ENCODE measurements at places on chromosomes 1 and 21.

DNA sequence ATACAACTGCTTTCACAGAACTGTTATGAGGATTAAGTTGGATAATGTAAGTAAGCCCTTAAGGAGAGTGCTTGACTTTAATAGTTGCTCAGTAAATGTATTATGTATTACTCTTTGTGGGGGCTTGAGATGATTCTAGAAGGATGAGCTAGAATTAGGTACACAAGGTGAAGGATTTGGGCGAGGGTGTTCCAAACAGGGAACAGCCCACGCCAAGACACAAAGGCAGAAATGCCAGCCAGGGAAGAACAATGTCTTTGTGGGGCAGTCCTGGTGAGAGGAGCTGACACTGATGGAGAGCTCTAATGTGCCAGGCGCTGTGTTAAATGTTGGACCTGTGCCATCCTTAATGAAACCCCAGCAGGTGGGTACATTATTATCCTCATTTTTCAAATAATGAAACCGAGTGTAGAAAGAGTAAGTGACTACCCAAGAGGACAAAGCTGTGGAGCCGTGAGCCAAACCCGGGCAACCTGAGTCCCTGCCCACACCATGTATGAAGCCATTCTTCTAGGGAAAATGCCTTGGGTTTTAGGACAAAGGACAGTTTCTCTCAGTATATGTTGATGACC lies 362.4 kb downstream of the HHAT start:
- DNase-seq, result no peak

DNA sequence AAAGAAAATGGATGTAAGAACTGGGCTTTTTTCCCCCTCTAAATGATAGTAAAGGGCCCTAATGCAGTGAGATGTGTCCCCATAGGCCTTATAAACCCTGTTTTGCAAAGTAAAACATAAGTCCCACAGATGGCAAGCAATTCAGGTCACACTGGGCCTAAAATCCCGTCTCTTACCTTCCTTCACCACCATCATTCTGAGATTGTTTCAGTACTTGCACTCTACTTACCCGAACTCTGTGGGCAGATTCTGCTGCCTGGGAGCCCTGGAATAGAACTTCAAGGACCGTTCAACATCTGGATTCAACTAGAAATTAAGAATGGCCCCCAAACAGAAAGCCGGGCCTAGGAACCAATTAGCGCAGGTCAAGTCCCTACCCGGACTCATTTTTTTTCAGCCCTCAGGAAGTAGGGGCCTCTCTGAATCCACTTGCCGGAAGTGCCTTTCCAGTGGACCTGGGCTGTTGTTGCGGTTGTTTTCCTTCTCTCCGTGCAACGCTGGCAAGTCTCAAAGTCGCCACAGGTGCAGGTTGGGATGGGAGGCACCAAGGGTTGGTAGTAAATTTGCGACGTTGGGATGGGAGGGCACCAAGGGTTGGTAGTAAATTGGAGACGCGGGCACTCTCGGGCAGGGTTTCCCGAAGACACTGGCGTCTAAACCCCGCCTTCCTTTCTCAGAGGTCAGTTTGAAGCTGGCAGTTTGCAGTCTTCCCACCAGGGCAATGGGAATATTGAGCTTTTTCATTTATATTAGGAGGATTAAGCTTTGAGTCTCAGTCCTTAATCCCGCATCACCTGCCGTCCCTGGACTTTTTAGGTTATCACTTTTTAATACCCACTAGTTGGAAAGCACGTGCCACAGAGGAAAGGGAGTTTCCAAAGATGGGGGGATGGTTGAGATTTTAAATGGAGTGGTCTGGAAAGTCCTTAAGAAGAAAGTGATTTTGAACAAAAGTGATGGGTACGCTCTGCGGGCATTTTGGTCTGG lies at the start of gene TMEM69:
TMEM69 (plus strand) TSS at position 428 of the 987 bp plus-strand sequence. CDS start 2,888 bp downstream, outside the sequence.
- no peak for DNase-seq

DNA sequence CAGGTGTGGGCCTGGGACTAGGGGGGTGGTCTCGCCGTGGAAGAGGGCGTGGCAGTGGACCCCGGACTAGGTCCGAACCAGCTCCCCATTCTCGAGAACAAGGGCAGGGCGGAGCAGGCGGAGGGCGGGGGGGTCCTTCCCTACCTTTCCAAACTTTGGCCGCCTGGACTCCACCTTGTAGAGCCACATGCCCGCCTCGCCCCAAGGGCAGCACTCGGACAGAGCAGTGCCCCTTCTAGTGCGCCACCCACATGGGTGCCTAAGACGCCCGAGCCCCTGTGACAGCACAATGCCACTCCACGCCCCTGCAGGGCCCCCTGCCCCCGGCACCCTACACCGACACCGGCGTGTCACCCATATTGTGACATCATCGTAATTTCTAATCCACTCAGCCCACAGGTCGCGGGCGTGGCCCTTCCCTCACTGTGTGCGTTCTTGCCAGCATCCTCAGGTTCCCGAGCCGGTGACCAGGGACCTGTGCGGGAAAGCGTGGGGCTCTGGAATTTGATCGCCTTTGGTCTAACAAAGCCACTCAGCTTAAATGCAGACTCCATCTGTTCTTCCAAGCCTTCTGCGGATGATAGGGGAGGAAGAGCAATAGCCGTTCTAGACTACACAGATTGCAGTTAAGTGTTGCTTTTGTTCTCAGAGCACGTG lies 553 bp upstream of the STMN1 start:
- no peak for DNase-seq

DNA sequence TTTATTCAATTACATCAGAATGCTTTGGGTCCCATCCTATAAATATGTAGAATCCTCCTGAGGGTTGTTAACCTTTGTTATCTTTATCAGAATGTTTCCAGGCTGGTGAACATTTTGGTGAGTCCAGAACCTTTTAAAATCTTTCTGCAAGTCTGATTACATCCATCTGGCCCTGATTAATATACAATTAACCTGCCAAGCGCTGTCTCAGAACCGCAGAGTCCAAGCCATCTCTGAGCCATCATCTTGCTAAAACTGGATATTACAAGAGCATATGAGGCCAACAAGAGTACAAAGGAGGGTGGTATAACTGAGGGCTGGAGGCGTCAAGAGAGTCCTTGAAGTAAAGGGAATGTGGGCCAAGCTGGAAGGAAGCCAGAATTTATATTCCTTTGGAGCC lies 88.6 kb upstream of the ZC3H11B start:
- DNase-seq, result no peak

- no peak for DNase-seq
Observed at GRCh38 chr1:183273300-183273699, 87.2 kb downstream of the LAMC2 start.

GRCh38 chr1:23558140-23558871 lies 995 bp downstream of the ID3 start:
- DNase-seq, result no peak

- DNase-seq, result no peak
Observed at GRCh38 chr1:247551721-247552120, 2.8 kb downstream of the GCSAML start.

DNA sequence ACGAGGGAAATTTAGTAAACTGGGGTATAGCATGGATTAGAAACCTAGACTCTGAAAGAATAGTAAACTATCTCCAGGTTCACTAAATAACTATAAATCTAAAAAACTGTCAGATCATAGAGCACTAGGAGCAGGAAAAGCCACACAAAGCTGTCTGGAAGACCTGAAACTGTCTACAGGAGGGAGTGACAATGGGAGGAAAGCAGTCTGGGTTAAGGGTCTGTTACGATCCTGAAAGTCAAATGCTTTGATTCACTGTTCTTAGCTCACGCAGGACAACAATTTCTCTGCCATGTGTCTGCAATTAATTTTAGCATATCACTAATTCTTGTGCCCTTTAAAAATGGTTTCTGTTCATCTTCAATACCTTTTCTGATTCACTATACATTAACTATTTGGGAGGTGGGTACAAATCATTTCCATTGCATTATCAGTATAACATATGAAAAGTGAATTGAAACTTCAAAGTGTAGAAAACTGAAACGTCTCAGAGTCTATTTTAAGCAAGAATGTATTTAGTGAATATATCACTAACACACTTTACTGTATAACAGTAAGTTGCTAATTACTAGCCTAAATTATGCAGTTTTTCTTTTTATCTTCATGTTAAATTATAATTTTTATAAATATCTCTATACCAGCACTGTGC lies 18.4 kb downstream of the CEP170 start:
- DNase-seq, result no peak
